NCI-H2081 treated with DMSO at 0.1 percent for 48 hours (cell line): ENCODE measurements at places on chromosomes 12 and 14.

GRCh38 chr14:100358396-100358795 lies 35.3 kb downstream of the SLC25A47 start:
- DNase-seq, result no peak

- no peak for DNase-seq
Observed at GRCh38 chr12:4477129-4477528, 31.5 kb upstream of the FGF6 start.

- no peak for DNase-seq
Observed at GRCh38 chr12:54740882-54741281, 92.7 kb upstream of the DCD start.

DNA sequence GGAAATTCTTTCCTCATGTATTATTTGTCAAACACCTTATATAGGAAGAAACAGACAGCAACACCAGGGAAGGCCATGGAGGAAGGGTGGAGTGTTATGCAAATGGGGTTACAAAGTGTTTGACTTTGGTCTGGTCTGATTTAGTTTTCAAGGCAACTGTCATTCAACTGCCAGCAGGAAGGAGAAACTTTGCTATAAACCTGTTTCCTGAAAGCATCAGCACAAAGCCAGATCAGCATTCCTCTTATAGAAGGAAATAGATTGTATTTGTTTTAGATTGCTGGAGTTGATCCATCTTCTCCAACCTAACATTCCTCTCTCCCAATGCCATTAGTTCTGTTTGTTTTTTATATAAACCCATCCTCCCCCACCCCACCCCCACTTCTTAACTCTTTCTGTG lies 65.7 kb downstream of the STAB2 start:
- no peak for DNase-seq

DNA sequence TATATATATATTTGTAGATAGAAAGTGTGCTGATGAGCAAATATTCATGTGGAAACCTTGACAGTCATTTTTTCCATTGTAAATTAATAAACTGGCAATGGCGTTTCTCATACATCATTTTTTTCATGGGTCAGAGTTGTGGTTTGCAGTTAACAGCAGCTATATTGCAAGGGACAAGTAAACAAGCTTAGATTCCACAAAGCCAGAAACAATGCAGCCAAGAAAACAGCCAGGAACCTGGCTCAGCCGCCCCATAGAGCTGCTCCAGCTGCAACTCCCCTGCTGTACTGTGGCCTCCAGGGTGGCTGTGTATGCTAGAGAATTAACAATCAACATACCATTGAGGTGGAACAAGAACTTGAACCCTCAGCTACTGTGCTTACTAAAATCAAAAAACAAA lies 298.2 kb downstream of the TMEM132D start:
- DNase-seq, result no peak
